Breast epithelium (tissue), 4 donors: ENCODE measurements at places on chromosomes 7 and 10.

DNA sequence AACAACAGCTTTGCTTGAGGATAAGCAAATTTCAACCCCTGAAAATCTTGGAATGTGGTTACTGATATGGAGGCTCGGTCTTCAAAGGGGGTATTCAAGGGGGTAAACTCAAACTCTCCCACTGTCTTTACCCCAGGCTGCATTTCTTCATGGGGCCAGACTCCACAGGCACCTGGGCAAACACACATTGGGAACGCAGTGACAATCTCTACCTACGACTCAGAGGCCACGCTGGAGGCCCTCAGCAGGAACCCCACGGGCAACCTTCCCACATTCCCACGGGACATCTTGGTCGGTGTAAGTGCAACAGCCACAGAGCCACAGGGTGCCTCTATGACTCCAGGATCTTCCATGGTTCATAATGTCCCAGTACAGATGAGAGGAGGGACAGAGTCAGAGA, 2.2 kb upstream of the INSIG1 start:
- H3K4me3 ChIP-seq = no peak overlapping the region
- H3K36me3 ChIP-seq = no peaks in the 10 kb centered on the region
- H3K27me3 ChIP-seq = no peaks in the 10 kb centered on the region
- H3K27ac ChIP-seq = no peak overlapping the region

- H3K27me3 ChIP-seq = no peaks in the 10 kb centered on the region
- no peak for DNase-seq
Measured at GRCh38 chr7:42117201-42117600, 119.8 kb downstream of the GLI3 start.

DNA sequence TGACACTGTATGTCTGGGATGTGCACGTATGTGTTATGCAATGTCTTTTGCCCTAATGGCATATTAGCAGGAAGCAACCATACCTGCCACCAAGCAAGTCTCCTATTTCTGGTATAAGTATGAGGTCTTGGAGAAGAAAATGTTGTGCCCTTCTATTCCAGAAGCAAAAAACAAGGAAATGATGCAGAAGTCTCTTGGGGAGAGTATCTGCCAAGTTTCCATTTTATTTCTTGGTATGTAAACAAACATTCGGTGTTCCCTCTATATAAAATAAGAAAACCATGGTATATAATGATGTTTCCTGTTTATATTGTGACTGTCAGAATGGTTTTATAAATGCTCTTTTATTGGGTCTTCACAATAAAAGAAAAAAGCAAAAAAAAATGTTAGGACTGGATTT, 19.3 kb upstream of the MYO3A start:
- DNase-seq = no peak
- no peaks in the 10 kb centered on the region for H3K36me3 ChIP-seq
- no peaks in the 10 kb centered on the region for H3K27me3 ChIP-seq
- no peaks in the 10 kb centered on the region for H3K4me1 ChIP-seq
- no peak overlapping the region for H3K4me3 ChIP-seq
- no peak overlapping the region for H3K27ac ChIP-seq

GRCh38 chr7:115631782-115632181, 398.8 kb downstream of the TFEC start:
- H3K4me3 ChIP-seq = no peak overlapping the region
- H3K27ac ChIP-seq = no peak overlapping the region
- H3K36me3 ChIP-seq = no peaks in the 10 kb centered on the region
- DNase-seq = no peak

GRCh38 chr7:152869677-152870051, 110.1 kb downstream of the ACTR3B start:
- no peaks in the 10 kb centered on the region for H3K36me3 ChIP-seq
- H3K4me3 ChIP-seq = no peak overlapping the region
- H3K27me3 ChIP-seq = no peaks in the 10 kb centered on the region
- DNase-seq = no peak
- no peaks in the 10 kb centered on the region for H3K4me1 ChIP-seq

DNA sequence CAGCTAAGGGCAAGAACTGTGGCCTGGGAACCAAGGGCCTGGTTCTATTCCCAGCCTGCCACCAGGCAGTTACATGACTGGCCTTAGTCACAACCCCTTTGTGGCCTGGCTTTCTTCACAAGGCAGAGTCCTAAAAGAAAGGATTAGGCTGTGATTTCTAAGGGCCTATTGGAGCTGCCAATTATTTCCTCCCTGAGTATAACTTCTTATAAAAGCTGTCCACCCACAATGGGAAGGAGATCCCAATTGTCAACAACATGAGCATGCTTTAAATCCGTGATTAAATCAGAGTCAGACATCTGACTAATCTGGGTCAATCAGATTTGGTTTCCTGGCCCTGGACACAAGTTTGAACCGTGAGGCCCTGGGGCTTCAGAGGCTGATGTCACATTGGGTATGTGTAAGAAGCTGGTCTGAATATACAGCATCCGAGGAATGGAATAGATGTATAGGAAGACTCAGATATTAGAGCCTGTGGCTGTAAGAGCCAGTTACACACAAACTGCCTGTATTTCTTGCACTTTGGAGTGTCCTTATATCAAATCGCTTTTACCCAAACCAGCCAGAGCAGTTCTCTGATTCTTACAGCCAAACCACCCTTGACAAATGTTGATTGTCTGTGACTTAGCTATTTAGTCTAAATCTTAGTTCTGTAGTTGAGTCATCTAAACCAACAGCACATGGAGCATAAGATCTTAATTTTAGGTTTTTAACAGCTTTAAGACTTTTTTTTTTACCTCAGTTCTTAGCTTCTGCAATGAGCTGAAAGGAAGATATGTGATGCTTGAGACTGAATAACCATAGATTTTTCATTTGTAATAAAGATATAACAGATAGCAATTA, 61.3 kb downstream of the ABCB4 start:
- no peaks in the 10 kb centered on the region for H3K4me1 ChIP-seq
- H3K4me3 ChIP-seq = no peak overlapping the region
- H3K27ac ChIP-seq = no peak overlapping the region
